NCI-H1417 treated with DMSO at 0.1 percent for 48 hours (cell line): ENCODE measurements at places on chromosomes 7 and 10.
A peak's percentile ranks its signal among the peaks of the same experiment; 100 is the strongest.

- DNase-seq, result no peak
Observed at GRCh38 chr7:22564511-22565045, 64.6 kb upstream of the STEAP1B start.

- no peak for DNase-seq
Observed at GRCh38 chr10:71218046-71218650, 5.8 kb downstream of the UNC5B start.

DNA sequence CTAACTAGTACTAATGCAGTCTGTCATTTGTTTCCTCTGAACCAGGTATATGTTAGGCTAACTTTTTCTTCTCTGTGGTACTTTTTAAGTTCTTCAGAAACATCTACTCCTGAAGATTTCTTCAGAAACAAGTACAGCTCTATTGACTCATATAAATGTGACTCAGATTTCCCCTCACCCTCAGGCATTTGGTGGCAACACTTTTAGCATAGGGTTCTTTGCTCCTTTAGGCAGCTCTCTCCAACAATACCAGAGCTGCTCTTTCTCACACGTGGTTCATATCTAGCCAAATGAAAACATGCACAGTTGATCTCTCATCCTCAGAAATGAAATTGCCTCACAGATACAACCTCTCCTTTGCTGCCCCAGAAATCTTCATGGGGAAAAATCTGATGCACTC is 939.8 kb downstream of the SORCS1 start:
- DNase-seq, result no peak

GRCh38 chr7:37031571-37032257 is 307.4 kb upstream of the AOAH start:
- DNase-seq, result peak; percentile 64

DNA sequence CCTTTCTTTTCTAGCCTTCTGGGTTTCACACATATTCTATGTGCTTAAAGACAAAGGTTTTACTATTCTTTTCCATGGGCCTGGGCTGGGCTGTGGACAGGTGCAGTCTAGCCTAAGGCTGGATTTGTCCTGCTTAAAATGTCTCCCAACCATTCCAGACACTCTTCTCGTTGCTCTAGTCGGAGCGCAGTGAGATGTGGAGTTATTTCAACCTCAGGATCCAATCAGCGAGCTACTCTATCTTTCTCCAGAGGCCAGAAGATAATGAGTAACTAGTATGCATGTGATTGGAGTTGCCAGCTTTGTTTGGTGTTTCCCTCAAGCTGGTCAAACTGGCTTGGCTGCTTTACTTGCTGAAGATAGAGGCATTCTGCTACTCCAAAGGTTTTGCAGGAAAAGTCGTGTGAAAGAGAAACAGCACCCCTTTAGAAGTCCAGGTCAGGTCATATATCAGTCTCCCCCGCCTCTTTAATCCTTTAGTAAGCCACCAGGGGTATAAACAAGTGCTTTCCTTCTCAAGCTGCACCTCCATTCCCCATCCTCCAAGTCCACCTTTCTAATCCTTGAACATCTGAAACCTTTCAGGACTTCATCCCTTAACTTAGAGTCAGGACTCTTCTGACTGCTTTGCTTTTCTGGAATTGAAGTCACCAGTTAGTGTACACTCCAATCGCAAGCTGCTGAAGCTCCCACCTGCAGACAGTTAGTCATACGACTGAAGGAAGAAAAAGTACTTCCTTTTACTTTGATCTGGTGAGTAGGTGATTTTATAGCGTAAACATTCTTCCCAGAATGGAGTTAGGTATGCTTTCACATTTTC is 78.8 kb downstream of the DNMBP start:
- no peak for DNase-seq

- DNase-seq, result no peak
Observed at GRCh38 chr7:50621206-50621605, 56.0 kb upstream of the DDC start.

DNA sequence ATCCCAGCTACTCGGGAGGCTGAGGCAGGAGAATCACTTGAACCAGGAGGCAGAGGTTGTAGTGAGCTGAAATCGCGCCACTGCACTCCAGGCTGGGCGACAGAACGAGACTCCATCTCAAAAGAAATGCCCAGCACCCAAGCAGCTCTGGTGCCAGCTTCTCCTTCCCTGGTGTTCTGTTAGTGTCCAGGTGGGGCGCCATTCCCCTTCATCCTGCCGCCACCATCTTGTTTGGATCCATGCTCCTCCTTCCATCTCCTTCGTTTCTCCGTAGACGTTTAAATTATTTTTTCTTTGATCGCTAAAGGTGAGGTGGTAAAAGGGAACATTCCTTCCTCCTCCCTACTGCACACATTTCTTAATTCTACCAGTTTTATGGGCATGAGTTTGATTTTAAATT is 30.3 kb downstream of the PROSER2 start:
- no peak for DNase-seq

- DNase-seq, result no peak
Observed at GRCh38 chr10:89335226-89335625, 7.4 kb downstream of the IFIT3 start.

GRCh38 chr10:107859065-107859464 is 694.6 kb upstream of the SORCS1 start:
- no peak for DNase-seq

DNA sequence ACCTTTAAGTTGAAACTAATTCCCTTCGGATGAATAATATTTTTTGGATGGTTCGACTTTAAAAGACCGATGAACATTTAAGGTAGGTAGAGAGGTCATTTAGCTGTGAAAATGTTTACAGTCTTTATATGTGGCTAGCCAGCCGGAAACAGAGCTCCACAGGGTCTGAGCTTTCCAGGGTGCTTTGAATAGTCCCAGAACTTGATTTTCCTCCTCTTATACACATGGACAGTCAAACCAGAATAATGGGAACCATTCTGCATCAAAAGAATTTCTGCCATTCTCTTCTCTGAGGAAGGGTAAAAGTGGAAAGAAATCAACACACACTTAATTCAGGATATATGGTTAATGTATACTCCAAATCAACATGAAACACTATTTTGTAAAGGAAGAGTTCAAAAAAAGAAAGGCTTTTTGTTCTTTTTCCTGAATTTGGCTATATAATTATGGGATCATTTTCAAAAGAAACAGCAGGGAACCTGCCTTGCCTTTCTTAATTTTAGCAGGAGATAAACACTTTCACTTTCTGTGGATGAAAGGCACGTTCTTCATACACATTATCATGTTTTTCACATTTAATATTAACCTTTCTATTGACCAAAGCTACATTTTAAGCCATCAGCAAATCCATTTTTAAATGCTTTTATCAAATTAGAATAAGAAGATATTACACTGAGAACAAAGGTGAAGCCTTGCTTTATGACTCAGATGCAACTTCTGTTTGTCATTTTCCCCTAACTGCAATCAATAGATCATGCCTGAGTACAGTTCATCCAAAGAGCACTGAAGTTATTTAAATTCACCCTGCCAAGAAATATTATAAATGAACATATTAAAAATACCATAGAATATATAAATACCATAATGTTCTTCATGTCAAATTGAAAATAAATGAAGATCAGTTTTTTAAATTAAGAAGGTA is 307.3 kb downstream of the THSD7A start:
- DNase-seq, result peak; percentile 2

DNA sequence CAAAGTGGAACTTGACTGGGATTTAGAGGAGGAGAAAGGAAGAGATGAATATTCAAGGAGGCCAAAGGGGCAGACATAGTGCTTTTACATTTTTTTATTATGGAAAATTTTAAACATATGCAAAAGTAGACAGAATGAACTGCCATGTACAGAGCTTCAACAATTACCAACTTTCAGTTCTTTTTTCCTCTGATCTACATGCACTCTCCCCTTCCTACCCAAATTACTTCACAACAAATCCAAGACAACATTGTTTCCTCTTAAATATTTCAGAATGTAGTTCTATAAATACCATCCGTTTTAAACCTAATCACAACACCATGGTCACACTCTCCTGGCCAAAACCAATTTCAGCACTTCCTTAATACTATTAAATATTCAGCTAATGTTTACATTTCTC is 83.5 kb upstream of the FZD1 start:
- no peak for DNase-seq

DNA sequence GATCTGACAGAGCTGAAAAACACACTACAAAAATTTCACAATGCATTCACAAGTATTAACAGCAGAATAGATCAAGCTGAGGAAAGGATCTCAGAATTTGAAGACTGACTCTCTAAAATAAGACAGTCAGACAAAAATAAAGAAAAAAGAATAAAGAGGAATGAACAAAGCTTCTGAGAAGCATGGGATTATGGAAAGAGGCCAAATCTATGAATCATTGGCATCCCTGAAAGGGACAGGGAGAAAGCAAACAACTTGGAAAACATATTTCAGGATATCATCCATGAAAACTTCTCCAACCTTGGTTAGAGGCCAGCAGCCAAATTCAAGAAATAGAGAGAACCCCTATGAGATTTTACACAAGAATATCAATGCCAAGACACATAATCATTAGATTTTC is 804.8 kb upstream of the IGFBP3 start:
- DNase-seq, result no peak

GRCh38 chr10:49831352-49832035 is 69.4 kb upstream of the OGDHL start:
- no peak for DNase-seq

DNA sequence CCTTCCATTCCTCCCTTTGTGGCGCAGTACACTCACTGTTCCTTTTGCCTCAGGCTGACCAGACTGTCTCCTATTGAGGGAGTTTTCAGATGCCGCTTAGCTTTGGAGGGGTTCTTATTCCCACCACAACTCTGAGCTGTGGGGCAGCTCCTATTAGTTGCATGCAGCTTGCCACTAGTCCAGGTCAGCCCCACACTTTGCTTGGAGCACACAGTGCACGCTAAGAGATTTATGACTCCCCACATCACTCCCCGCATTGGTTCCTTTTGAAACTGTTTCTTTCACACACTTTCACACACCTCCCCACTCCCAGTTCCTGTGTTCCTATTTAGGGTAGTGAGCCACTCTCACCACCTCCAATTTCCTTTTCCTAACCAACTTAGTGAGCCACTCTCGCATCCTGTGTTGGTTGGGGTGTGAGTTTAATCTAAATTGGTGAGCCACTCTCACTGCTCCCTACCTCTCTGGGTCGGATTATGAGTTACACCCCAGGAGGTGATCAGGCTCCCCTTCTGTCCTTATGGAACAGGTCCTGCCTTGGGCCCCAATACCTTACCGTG is 10.4 kb upstream of the ZNF485 start:
- no peak for DNase-seq

DNA sequence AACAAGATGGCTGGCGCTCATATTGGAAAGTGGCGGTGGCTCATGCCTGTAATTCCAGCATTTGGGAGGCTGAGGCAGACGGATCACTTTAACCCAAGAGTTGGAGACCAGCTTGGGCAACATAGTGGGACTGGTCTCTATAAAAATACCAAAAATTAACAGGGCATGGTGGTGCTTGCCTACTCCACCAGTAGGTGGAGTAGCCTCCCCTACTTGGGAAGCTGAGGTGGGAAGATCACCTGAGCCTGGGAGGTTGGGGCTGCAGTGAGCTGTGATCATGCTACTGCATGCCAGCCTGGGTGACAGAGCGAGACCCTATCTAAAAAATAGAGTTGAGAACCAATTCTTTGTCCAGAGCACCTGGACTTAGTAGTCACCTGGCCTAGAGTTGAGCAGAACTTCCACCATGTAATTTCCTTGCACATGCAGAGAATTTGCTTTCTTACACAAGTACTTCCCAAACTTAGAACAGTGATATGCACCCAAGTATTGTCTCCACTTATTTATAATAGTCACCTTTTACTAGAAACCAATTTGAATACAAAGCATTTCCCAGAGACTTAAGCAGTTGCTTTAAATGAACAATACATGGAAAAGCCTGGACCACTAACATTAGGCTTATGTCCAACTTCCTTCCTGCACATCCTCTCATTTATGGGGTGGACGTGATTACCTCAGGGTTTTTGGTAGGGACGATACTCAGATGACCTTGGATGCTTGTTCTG is 15.9 kb downstream of the LAMB4 start:
- no peak for DNase-seq

DNA sequence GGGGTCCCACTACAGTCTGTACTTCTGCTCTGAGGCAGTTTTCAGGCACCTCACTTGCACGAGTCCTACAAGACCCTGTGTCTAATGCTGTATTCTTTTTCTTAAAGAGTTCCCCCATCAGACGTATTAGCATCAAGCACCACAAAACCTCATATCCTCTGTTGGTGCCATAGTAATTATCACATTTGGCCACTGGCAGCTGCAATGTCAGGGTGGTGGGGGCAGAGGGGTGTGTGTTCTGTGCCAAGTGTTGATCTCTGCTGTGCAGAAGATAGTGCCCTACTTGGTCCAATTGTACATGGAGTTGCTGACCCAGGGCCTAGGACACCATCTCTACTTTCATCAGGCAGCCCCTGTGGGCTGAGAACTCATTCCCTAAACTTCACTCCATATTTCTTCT is 20.0 kb upstream of the JAZF1 start:
- DNase-seq, result no peak

DNA sequence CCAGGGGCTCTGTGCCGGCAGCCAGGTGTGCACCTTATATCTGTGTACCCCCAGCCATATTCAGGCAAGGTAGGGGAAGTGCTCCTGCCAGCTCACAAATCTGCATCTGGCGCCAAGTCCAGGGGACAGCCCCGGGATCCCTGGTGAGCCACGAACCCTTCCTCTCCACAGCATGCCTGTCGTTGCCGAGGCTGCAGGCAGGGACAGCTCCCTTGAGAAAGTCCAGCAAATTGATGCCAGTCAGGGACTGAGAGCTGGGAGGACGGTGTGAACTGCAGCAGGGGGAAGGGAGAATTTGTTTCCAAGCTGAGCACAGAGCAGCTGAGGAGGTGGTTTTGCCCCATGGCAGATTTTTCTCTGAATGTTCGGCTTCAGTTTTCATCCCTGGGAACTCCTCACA is 919 bp downstream of the PLA2G12B start:
- DNase-seq, result no peak

DNA sequence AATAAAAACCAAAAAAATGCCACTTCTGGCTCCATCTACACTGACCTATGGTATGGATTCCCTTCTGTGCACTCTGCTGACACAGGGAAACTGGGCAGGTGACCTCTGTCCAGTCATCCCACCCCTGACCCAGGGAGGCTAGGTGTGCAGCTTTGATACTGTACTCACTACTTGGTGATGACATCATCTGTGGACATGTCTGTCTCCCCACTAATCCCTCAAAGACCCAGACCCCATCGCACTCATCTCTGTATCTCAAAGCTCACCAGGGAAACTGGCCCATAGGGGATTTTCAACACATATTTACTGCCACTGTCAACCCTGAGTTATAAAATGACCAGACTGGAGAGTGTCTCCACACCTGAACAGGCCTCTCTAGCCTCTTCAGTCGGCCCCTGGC is 10.6 kb downstream of the SGMS1 start:
- no peak for DNase-seq

- DNase-seq, result no peak
Observed at GRCh38 chr7:134108802-134109201, 18.3 kb upstream of the LRGUK start.

DNA sequence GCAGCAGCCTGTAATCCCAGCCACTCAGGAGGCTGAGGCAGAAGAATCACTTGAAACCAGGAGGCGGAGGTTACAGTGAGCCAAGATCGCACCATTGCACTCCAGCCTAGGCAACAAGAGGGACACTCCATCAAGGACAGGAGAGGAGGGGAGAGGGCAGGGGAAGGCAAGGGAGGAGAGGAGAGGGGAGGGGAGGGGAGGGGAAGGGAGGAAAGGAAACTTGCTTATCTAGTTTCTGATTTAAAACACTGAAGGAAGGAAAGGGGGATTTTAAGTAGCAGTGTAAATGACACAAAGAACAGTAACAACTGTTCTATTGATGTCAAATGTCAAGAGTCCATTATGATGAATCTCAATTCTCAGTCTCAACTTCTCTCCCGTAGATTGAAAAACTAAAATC is 43.7 kb downstream of the SRPK2 start:
- DNase-seq, result no peak

GRCh38 chr7:80386686-80387085 is 125.2 kb downstream of the GNAT3 start:
- DNase-seq, result no peak
